ENCODE measurements at places on chromosomes 1 and 21.

GRCh38 chr1:203028784-203029553, 2.7 kb downstream of the PPFIA4 start:
- DNase-seq = no peak

- no peak for DNase-seq
Observed at GRCh38 chr1:30820299-30820698, 62.7 kb upstream of the LAPTM5 start.

GRCh38 chr1:20073256-20073655, 3.3 kb downstream of the PLA2G5 start:
- no peak for DNase-seq

DNA sequence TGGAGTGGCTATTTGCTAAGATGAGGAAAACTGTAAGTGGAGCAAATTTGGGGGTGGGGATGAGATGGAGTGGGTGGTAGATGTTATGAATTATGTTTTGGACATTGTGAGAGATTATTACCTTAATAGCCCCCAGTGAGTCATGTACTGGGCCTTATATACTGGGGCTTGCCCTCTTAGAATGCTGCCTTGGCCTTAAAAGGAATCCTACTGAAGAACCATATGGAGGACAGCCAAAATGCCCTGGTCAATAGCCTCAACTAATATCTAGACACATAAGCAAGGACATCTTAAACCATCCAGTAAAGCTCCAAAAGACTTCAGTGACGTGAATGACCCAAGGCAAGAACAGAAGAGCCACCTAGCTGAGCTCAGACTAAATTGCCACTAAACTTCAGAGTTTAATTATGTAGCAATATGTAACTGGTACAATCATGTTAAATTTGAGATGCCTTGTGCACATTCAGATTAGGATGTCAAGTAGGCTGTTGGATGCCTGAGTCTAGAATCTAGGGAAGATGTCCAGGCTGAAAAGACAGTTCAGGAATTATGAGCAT, 13.9 kb upstream of the IGSF3 start:
- DNase-seq = no peak

DNA sequence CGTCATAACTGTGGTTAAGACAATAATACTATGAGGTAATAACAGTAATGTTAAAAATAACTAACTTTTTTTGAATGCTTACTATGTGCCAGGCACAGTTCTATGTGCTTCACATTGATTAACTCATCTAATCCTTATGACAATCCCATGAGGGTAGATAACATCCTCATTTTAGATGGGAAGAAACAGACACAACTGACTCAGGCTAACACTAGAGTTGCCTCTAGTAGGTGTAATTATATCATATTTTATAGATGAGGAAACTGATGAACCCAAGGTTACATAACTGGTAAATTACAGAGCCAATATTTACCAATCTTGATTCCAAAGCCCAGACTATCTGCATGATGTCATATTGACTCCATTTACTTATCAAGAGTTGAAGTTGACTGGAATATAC, 23.5 kb downstream of the SERPINC1 start:
- DNase-seq = no peak

GRCh38 chr1:178011465-178011828, 41.6 kb upstream of the SEC16B start:
- DNase-seq = no peak
